ENCODE measurements at places on chromosomes 5 and 9.
A peak's percentile ranks its signal among the peaks of the same experiment; 100 is the strongest.

GRCh38 chr5:177472460-177473442, 683 bp downstream of the DBN1 start:
- peak; percentile 56 for DNase-seq

DNA sequence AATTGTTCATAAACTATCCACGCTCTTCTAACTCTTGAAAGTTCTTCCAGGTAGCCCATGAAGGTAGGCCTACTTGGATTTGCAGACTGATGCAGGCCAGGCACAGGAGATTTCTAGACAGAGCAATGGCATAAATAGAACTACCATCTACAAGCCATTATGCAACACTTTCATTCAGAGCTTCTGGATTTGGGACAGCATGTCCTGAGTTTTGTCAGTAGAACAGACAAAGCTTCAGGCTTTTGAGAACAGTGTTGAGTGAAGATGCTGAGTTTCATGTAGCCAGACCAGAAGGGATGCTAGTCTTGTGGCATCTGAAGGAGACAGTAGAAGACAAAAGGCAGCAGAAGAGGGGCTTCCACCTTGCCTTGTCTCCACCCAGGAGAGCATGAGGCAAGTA, 196.6 kb downstream of the TRIM32 start:
- DNase-seq = no peak

DNA sequence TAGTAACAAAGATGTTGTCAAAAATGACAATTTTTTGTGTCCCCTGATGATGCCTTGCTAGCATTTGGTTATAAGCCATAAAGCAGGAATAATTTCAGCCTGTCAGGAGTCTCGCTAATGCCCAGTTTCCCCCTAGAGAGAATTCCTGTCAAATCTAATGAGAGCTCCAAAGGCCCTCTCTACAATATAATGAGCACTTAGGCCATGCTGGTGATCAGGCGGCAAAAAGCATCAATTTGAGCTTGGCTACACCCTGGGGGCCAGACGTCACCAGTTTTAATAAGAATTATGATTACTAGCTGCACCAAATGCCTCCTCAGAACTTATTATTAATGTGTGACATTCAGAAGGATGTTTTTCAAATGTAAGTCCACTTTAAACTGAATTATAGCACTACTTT, 6.1 kb downstream of the TLE1 start:
- no peak for DNase-seq

DNA sequence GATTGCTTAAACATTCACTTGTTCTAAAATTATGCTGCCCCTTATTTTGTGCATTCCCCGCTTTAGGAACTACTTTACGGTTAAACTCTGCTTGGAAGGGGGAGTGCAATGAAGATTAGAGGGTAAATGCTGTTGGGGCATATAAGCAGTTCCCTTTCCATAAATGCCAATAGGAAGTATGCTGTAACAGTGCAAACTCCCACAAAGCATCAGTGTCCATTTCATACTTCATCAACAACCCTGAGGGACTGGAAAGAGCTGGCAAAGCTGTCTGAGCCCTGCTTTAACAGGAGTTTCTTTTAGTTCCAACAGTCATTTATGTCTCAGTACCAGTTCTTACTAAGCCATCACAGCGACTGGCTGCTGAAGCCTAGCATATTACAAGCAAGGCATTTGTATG, 1.8 kb downstream of the ACTL7A start:
- DNase-seq = no peak

- no peak for DNase-seq
Measured at GRCh38 chr9:73370053-73370452, 218.4 kb downstream of the ANXA1 start.

GRCh38 chr5:126718236-126718868, 58.6 kb upstream of the LMNB1 start:
- no peak for DNase-seq

DNA sequence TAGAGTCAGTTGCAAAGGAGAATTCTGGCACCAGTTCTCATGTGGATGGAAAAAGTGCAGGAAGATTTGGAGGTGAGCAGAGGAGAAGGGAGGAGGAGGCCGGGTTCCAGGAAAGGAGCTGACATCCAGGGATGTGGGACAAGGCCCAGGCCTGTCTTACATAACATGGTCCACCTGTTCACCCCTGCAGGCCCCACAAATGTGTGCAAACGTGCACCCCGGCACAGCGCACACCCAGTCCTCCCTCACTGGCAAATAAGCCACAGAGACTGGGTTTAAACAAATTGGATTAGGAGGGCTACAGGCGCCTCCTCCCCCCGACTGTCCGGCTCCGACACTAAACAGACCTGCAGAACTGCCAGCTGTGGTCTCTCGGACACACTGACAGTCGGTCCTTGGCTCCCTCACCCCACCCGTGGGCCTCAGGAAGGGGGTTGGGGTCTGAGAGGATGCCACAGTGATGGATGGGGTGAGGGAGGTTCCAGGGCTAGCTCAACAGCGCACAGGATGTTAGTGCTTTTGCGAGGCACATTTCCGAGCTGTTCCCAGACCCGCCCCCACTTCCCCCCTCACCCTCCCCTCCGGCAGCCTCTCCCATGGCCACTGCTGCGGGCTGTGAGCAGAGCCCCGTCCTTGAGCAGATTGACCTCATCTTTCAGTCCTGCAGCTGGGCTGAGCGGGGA, 43.4 kb upstream of the IL17B start:
- DNase-seq = no peak

DNA sequence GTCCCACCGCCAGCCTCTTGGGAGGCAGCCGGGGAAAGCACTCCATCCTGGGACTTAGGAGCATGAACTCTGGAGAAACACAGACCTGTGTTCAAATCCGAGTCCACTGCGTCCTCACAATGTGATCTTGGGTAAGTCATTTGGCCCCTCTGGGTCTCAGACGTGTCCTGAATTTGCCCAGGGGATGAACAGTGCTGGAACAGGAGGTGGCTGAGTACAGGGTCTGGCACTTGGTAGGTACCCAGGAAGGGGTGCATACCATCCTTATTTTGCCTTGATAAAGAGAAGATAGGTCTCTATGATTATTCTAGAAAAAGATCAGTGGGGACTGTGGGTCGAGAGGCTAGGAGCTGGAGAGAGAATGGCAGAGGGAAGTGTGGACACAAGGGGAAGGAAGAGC, 135.7 kb downstream of the FGF18 start:
- no peak for DNase-seq

DNA sequence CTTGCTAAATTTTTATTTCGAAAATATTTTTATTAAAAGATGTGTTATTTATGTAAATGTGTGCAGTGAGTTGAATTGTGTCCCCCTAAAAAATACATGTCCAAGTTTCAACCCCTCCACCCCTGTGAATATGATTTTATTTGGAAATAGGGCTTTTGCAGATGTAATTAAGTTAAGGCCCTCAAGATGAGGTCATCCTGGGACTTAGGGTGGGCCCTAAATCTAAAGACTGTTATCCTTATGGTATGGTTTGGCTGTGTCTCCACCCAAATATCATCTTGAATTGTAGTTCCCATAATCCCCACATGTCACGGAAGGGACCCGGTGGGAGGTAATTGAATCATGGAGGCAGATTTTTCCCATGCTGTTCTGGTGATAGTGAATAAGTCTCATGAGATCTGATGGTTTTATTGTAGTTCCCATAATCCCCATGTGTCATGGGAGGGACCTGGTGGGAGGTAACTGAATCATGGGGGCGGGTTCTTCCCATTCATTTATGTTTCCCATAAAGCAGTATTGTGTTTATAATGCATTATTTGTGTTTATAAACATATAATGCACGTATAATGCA, 1.5 kb upstream of the TMED7 start:
- no peak for DNase-seq

DNA sequence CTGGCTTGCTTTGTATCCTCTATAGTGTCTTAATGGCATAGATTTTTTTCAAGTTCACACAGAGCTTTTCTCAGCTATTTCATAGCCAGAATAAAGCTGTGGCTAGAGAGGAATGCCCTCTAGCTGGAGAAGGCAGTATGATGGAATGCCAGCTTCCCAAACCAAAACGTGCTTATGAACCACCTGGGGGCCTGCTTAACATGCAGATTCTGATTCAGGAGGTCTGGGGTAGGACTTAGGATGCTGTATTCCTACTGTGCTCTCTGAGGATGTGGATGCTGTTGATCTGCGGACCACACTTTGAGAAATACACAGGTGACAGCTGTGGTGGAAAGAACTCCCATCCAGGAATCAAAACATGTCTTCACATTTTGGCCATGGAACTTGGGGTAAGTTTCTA, 49.9 kb upstream of the DPYSL3 start:
- DNase-seq = no peak

DNA sequence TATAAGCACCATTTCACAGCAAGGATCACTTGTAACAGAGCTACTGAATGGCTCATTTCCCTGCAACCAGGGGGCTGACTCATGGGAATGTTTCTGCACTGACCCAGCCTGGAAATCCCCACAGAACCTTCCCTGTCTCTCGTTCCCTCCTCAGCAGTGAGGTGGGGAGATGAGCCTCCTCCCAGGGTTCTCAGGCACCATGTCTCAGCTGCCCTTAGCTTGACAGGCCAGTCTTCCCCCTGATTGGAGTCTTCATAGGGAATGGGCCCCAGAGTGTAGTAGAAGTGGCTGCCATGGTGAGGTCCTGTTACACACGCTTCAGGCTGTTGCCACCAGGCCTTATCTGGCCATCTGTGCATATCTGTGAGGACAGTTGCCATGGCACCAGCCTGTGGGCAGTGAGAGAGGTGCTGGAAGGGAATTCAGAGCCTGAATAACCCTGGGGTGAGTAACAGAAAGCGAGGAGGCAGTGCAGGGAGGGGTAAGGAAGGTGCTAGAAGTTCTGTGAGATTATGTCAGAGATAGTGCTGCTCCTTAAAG, 324.4 kb downstream of the ENC1 start:
- no peak for DNase-seq

- DNase-seq = no peak
Measured at GRCh38 chr9:122143876-122144405, 15.6 kb downstream of the NDUFA8 start.

Measured in natural killer cell (primary cell).